Thoracic aorta (tissue), 2 donors: ENCODE measurements at places on chromosomes 11 and 22.

GRCh38 chr11:19698493-19699292 is 13.9 kb upstream of the NAV2 start:
- no peak for DNase-seq

DNA sequence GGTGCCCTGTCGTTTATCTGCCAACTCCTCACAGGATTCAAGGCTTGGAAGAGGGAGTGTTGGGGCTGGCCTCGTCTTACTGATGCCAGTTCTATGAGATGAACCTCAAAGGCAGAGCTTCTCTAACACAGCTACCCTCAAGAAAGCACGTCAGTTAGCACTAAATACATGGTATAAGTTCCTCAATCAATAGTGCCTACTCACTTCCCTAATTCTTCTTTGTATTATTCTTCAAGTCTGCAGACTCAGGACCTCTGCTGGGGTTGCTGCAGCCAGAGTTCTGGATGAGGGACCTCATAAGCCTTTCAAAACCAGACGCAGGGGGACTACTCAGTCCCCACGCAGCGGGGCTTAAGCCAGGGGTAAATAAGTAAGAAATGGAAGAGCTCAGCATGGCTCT is 118.3 kb downstream of the VPREB1 start:
- DNase-seq = no peak

GRCh38 chr11:88292171-88292843 is 45.2 kb downstream of the CTSC start:
- no peak for DNase-seq

DNA sequence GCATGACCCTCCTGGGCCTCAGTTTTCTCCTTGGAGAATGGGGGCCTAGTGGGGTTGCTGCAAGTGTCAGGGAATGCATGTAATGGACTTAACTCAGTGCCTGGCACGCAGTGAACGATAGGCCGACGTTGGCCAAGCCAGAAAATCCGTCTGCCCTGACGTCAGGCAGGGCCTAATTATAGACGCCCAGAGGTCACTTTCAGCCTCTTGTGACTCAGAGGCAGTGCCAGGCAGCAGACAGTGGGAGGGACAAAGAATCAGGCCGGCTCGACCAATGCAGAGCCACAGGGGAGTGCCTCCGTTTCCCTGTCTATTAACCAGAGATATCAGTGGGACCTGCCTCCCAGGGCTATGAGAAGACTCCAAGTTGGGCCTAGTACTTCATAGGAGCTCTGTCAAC is 115.0 kb downstream of the MN1 start:
- DNase-seq = peak; percentile 70

DNA sequence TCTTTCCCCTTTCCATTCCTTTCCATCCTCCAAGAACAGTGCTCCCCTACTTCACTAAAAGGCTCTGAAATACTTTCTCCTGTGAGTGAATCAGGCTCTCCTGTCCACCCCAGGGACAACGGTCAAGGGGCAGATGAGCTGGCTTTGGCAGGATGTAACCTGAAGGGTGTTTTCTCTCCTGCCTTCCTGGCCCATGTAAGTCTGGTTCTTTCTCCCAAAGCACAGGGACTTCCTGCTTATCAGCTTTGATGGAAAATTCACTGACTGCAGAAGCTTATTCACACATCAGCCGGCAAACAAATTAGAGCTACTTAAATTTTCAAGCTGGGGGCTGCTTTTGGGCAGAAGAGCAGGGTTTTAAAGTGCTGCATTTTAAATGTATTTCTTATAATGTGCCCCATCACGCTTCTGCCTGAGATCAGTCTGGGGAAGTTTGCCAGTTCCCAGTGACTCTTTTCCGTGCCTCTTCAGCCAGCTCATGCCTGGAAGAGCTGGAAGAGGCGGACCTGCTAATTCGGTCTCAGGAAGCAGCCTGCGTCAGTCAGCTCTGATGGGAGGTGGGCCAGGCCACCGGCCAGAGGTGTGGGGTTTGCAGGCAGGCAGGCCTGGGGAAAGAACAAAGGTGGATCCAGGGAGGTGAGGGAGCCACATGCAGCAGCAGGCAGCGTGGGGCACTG is 140.4 kb upstream of the TBCEL start:
- peak; percentile 11 for DNase-seq
